SW480 (cell line): ENCODE measurements at places on chromosomes 6 and 20.

GRCh38 chr6:143701349-143702234 is 23.8 kb downstream of the PHACTR2 start:
- DNase-seq: no peak

- DNase-seq: no peak
Observed at GRCh38 chr6:71262914-71263313, 25.7 kb upstream of the OGFRL1 start.

- no peak for DNase-seq
Observed at GRCh38 chr20:53904261-53904660, 166.1 kb downstream of the BCAS1 start.

- DNase-seq: no peak
Observed at GRCh38 chr20:8858181-8858787, 210.6 kb upstream of the PLCB4 start.

GRCh38 chr6:39377539-39377950 is 55.0 kb upstream of the KCNK16 start:
- DNase-seq: peak; percentile 66

GRCh38 chr6:148735989-148736388 is 10.8 kb upstream of the UST start:
- no peak for DNase-seq

DNA sequence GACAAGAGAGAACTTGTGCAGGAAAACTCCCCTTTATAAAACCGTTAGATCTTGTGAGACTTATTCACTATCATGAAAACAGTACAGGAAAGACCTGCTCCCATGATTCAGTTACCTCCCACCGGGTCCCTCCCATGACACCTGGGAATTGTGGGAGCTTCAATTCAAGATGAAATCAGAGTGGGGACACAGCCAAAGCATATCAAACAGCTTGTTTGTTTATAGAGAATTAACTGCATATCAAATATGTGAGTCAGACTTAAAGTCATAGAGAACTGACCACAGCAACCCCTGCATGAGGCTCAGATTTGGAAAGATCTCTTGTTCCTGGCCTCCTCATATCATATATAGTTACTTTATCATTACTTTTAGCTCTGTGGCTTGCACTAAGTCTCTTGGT is 29.1 kb upstream of the HDAC2 start:
- no peak for DNase-seq

GRCh38 chr6:170227521-170227983 is 63.3 kb downstream of the DLL1 start:
- no peak for DNase-seq

GRCh38 chr6:28335040-28335563 is 846 bp downstream of the ZSCAN31 start:
- DNase-seq: no peak

- DNase-seq: no peak
Observed at GRCh38 chr6:22288721-22289120, 8.1 kb downstream of the PRL start.
